ENCODE measurements at places on chromosomes 5 and 9.
A peak's percentile ranks its signal among the peaks of the same experiment; 100 is the strongest.

DNA sequence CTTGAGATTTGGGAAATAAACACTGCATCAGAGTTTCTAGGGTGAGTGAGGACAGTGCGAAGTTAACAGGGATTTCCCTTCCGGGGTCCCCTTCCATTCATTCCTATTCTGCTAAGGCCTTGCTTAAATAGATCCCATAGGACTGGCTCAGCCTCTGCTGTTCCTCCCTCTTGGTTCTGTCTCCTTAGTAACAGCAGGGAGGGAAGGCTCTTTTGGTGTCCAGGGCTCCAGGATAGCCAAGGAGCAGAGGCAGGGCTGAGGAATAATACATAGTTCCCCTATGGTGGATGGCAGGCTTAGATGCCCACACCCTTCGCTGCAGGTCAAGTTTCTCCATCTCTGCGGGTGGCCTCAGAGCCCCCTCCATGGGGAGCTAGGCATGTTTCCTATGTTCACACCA, 591.7 kb downstream of the ACTL7B start:
- no peak for DNase-seq

DNA sequence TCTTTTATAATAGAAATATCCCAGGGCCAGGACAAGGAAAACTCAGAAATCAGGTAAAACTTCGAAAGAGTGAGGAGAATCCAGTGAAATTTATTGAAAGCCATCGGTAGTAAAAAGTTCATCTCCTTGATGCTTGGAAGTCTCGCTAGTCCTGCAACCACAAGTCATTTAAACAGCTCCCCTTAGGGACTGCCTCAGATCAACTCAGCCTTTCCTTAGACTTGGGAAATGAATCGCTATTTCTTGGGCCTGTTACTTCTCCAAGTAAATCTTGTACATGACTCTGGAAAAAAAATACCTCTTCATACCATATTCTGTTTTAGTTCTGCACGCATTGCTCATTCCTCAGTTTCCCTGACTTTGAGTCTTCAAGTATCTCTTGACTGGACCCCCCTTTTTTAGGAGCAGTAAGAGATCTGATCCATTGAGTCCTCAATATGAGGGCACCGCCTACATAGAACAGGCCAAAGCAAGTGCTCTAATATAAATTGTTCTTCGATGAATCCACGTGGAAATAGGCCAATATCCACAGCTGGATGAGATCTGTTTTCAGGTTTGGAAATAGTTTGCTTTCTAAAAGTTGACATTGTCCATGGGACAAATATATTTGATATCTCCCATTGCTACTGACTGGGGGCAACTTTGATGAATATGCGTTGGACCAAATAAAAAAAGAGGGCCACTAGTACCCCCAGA, 114.2 kb downstream of the PRDM6 start:
- peak; percentile 62 for DNase-seq

DNA sequence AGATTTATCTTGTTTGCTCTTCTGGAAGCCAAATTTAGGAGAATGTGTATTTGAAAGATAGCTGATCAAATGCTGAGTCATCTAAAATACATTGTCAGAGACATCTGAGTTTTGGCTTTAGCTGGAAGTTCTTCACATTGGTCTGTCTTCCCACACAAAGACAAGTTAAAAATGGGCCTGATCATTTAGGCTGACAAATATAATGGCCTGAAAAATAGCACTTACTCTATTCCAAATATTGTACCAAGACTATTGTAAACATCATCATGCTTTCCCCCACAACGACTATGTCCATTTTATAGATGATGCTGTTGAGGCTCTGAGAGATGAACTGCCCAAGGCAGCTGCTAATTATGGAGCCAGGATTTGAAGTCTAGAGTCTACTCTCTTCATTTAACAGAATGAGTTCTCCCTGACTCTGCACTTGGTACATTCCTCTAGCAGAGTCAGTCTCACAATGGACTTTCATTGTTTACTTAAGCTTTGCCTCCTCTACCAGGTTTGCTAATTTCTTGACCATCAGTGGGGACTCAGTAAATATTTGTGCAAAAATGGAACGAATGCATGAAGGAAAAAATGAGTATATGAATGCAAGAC, 619.4 kb upstream of the KLF4 start:
- DNase-seq, result peak; percentile 80

DNA sequence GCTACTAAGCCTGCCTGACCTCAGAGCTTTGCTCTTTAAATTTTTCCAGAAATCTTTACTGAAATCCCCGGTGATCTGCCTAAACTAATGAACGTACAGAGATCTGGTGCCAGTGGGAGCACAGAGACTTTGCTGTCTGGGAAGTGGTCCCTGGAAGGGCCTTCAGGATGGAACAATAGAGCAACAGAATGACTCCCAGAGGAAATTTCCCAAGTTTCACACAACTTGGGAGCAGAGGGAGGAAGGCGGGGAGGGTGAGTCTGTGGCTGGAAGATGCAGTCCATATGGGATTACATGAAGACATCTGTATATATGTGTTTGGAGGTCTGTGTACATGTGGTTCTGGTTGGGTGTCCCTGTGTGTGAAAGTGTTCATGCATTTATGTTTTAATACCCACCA, 638.3 kb downstream of the CCDC171 start:
- peak; percentile 62 for DNase-seq

GRCh38 chr5:157575381-157576020, at the start of gene ADAM19:
Gene ADAM19 (minus strand): TSS chr5:157575775. CDS start chr5:157575696, 79 bp downstream.
- peak; percentile 80 for DNase-seq

GRCh38 chr5:58458743-58459145, 1.1 kb downstream of the PLK2 start:
- DNase-seq, result peak; percentile 32

GRCh38 chr5:142545650-142546322, 140.1 kb downstream of the FGF1 start:
- DNase-seq, result peak; percentile 68

DNA sequence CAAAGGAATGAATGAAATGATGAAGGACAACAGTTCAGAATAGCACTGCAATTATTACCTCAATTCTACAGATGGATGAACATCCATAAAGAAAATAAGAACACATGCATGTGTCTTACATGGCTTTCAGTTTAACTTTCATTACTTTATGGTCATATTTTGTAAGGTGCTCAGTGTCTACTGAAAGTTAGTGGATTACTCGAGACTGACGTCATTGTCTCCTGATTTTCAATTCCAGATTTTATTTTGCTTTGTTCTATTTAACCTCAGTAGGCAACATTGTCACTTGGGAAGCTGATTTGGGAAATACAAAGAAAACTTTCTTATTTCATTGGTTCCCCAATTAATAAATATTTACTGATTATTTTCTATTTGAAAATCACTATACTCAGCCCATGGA, 363.7 kb downstream of the CHSY3 start:
- no peak for DNase-seq

DNA sequence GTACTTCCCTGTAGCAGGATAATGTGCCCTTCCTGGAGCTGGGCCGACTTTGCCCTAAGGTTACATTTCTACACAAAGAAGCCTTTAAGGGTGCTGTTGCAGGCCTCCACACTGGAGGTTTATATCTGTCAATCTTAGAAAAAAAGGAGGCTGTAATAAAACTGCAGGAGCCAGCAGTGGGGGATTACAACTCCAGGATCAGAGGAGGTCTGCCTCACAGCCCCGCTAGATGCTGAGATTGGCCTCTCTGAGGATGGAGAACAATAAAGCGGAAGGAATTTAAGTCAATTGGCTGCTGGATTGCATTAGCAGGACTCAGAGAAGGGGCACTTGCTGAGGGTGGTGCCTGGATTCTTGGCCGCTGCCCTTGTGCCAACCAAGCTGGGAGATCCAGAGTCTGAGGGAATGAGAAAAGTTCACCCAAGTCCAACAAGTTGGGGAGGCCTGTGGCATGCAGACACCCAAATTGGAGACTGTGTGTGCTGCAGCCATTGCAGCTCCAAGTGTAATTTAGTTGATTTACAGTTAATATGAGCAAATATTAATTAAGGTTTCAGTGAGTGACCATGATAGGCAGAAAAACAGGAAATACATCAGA, 99.0 kb upstream of the SSBP2 start:
- no peak for DNase-seq

GRCh38 chr9:77975036-77975435, 56.6 kb downstream of the GNAQ start:
- DNase-seq, result no peak

DNA sequence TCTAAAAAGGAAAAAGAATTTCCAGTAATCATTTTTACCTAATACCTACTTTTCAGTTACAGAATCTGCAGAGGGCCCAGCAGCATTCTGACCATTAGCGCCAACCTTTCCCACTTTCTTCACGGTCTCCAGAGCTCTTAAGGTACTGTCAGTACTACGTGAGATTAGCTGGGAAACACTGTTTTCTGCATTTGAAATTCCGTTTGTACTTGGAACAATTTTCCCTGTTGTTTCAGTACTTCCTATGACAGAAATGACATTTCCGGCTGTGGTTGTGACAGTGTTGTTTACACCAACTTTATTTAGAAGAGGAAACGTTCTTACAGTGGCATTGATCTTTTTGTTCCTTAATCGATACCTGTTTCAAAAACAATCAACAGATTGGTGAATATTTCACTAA, 36.9 kb upstream of the PDCL start:
- DNase-seq, result no peak

- DNase-seq, result no peak
Observed at GRCh38 chr5:113219695-113220094, 215.1 kb downstream of the TSSK1B start.

- no peak for DNase-seq
Observed at GRCh38 chr9:97868859-97869258, 15.8 kb downstream of the FOXE1 start.

- no peak for DNase-seq
Observed at GRCh38 chr5:147179562-147180147, 55.2 kb upstream of the STK32A start.

DNA sequence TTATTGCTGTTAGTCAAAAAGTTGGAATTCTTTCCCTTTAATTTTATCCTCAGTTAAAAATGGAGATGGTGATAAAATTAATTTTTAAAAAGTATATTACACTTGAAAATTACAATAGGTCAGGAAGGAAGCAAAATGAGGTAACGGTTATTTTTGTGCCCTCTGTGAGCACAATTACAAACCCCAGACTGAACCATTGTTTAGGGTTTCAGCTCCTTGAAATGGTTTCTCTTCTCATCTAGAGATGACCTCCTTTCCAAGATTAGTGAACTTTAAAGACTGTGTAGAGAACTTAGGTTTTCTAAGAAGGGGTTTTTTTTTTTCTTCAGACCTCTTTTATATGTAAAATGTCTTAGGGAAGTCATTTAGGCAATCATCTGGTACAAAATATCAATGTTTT, 126.2 kb upstream of the CHD1 start:
- no peak for DNase-seq

- DNase-seq, result peak; percentile 71
Observed at GRCh38 chr9:29697011-29697410, 2123.7 kb upstream of the C9orf72 start.

GRCh38 chr9:137145731-137146526, 7.0 kb downstream of the GRIN1 start:
- no peak for DNase-seq

GRCh38 chr5:96373381-96373733, 59.7 kb downstream of the PCSK1 start:
- no peak for DNase-seq

- DNase-seq, result no peak
Observed at GRCh38 chr9:18143073-18143745, 330.7 kb upstream of the ADAMTSL1 start.

DNA sequence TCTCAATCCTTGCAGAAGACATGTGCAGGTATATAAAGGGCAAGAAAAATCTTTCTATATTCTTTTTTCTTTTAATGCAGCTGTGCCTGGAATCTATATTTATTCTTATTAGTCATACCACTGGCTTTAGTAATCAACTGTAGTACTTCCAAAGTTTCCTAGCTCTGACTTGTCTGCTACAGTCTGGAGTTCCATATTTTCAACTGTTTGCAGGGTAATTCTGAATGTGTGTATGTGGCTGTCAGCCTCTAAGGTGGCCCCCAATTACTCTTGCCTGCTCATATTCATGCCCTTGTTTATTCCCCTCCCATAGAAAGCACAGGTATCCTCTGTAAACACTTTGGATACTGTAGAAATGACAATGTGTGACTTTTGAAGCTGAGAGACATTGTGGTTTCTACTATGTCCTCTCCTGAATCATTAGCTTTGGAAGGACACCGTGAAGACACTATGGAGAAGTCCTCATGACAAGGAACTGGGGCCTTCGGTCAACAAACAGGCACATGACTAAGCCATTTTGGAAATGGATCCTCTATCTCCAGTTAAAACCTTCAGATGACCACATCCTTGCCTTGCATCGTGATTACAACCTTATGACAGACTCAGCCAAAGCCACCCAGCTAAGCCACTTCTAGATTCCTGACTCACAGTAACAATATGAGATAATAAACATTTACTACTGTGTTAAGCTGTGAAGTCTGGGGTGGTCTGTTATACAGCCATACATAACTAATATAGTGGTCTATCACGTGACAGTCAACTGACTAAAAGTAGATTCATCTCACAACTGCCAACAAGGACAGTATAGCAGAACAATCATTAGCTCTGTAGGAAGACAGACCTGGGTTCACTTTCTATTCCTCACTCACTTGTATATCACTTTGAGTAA, 49.5 kb upstream of the SUSD1 start:
- DNase-seq, result peak; percentile 43

GRCh38 chr5:32002755-32003154, 171.4 kb downstream of the GOLPH3 start:
- no peak for DNase-seq

DNA sequence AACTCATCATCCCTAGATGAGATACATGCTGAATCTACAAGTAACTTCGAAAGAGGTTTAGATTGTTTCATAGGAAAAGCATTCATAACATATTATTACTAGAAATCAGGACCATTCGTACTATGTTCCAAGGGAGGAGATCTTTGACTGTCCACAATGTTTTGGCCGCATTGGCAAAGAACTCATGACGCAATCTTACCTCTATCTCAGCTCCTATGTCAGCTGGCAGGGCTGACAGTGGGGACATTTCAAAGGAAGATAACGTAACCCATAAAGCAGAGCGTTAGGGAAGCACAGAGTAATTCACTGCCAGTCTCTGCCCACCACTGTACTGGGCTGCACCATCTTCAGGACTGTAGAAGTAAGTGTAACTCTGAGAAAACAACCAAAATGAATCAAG, 69.7 kb downstream of the EFNA5 start:
- no peak for DNase-seq

- no peak for DNase-seq
Observed at GRCh38 chr9:113475992-113476391, 12.5 kb downstream of the RGS3 start.

- DNase-seq, result peak; percentile 6
Observed at GRCh38 chr9:107142430-107142829, 140.6 kb upstream of the RAD23B start.

GRCh38 chr5:159230657-159231056, 21.3 kb upstream of the RNF145 start:
- no peak for DNase-seq

DNA sequence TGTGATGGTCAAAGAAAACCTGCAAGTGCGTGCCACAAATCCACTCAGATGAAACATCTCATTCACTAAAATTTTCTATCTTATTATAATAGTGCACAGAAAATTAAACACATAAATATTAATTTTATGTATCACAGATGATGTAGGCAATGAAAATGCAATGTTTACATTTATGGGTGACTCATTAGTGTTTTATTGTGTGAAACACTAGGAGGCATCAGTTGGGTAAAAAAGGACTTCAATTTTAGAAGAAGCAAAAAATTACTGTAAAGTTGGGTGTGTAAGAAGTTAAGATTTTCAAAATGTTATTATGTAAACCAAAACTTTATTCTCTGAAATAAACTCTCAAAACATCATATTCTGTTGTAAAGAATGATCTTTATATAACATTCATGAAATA, 4.0 kb downstream of the MEF2C start:
- peak; percentile 20 for DNase-seq

Data from fibroblast of skin of abdomen (primary cell).